ENCODE measurements at places on chromosomes 6 and 20.

DNA sequence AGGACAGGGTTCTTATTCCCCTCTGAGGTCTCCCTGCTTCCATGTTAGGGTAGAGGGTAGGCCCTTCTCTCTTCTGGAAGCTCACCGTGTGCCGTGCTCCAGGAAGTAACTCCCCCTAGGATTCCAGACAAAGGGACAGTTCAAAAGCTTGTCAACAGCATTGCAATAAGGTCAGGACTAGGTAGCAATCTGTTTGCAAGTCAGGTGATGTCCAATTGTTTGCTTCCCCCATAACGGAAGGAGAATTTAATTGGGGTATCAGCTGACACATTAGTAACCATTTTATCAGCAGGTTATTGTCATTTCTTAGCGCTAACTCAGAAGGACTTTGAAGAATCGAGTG, 41.9 kb downstream of the SYNJ2 start:
- DNase-seq: no peak

GRCh38 chr20:60584221-60584620, 626.0 kb downstream of the CDH26 start:
- DNase-seq: no peak

DNA sequence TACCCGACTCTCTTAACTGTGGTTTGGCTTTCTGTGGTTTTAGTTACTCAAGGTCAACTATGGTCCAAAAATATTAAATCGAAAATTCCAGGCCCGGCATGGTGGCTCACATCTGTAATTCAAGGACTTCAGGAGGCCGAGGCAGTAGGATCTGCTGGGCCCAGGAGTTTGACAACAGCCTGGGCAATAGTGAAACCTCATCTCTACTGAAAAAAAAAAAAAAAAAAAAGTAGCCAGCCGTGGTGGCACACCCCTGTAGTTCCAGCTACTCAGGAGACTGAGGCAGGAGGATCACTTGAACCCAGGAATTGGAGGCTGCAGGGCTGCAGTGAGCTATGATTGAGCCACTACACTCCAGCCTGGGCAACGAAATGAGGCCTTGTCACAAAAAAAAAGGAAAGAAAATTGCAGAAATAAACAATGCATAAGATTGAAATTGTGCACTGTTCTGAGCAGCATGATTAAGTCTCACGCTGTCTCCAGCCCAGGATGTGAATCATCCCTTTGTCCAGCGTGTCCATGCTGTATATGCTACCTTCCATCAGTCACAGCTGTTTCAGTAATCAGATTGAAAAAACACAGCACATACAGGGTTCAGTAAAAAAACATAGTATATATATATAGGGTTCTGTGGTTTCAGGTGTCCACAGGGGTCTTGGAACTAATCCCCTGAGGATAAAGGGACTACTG, 40.7 kb downstream of the RGS17 start:
- DNase-seq: no peak

- DNase-seq: no peak
Measured at GRCh38 chr6:31007694-31008093, 2.6 kb upstream of the MUC22 start.

DNA sequence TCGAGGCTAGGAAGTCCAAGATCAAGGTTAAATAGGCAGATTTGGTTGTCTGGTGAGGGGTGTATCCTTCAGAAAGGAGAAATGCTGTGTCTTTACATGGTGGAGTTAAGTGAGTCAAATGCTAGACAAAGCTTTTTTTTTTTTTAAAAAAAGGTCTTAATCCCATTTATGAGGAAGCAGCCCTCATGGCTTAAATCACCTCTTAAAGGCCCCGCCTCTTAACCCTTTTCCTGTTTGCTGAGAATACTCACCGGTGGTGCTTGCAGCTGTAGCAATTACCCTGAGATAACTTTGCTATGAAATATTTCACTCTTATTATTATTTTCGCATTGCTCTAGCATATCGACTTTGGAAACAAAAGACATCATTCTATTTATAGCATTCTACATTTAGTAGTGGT, 30.8 kb downstream of the FBXO30 start:
- no peak for DNase-seq

- no peak for DNase-seq
Measured at GRCh38 chr20:1786486-1786885, 108.7 kb upstream of the SIRPA start.

GRCh38 chr6:125658759-125659431, 90.5 kb upstream of the HEY2 start:
- DNase-seq: no peak

- no peak for DNase-seq
Measured at GRCh38 chr6:137126875-137127485, 46.5 kb downstream of the IL22RA2 start.

GRCh38 chr6:42264852-42265390, 47.3 kb upstream of the MRPS10 start:
- DNase-seq: no peak

DNA sequence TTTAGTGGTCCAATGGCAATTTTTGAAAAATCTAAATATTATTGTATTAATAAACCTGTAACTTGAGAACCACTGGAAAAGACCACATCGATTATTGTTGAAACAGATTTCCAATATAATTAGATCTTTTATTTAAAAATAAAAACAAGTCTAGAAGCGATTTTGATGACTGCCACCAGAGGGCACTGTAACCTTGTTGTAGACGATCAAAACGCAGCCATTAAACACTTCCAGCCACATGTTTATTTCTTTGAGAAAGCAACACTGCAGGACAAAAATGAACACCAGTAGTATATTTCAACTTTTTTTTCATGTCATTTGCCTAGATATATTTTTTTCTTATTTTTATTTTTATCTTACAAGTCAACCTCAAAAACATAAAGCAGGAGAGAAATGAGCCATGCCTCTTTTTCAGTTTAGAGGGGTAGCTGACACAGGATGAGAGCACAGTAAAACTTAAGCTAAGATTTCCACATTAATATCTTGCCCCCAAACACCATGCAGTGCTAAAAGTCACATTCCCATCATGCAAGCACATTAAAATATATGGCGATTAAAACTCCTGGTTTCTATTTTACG, 115.4 kb downstream of the OPRM1 start:
- peak; percentile 37 for DNase-seq

DNA sequence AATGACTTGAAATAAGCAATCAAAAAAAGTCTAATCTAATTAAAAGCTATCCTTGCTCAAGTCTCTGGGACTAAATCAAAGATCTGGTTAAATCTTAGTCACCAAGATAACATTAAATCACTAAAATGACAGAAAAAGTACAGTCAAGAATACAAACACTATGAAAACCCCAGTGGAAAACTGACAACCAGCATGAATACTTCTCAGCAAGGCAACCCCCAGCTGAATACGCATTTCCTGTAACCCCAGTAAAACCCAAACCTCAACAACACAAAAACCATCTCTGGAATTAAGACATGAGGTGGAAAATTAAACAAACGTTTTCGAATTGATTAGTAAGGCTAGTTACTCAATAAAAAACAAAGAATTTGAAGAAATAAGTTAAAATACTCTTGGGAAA, 23.7 kb upstream of the ZC3H12D start:
- no peak for DNase-seq

- DNase-seq: no peak
Measured at GRCh38 chr6:116389357-116389756, 18.6 kb downstream of the DSE start.
